ENCODE measurements at places on chromosomes 2 and 18.

DNA sequence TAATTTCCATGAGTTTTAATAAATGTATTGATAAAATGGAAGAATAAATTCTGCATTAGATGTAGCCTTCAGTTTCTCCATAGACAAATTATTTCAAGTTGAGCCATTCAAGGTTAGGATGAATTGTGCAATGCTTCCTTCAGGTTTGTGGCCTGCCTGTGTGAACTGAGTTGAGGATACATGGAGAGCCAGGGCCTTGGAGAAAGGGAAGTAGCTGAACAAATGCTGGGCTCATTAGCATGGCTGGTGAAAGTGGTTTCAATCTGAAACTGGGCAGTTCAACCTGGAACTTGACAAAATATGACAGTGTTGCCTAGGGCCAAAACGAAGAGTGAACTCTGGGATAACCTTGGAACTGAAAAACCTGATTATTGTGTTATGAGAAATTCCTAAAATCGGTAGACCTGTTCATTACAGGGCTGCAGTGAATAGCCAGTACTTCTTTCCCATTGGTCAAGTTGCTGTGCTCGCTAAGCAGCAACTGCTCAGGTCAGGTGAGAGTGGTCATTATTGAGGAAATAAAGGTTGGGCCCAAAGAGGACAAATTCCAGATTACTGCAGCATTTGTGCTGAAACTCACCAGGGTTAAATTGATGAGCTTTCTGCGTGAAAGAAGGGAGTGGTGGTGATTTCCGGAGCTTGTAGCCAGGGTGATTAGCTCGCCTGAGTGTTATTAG, 12.7 kb downstream of the INPP1 start:
- DNase-seq = no peak

DNA sequence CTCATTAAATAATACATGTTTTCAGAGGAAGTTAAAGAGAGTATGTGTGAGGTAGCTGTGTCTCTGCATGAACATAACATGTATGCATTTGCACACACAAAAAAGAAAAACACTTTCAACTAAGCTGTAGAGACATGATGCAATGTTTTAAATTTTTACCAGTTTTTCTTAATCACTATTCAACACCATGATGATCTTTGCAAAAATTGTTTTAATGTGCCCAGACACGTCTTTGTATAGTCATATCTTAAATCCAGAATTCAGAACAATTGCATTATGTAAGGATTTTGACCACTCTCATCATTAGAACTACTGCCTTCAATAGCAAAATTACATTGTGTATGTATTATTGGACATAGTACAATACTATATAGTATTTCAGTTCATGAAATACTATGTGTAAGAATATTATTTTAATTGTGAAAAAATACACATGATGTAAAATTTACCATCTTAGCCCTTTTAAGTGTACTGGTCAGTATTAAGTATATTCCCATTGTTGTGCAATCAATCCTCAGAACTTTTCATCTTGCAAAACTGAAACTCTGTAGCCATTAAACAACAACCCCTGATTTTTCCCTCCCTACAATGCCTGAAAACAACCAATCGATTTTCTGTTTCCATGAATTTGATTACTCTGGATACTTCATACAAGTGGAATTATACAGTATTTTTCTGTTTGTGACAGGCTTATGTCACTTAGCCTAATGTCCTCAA, 104.5 kb upstream of the ACVR2A start:
- no peak for DNase-seq

- DNase-seq = no peak
Measured at GRCh38 chr2:12514631-12515437, 201.9 kb upstream of the TRIB2 start.

GRCh38 chr2:153808679-153809078, 63.0 kb upstream of the GALNT13 start:
- no peak for DNase-seq

- no peak for DNase-seq
Measured at GRCh38 chr2:45700407-45701013, 49.0 kb downstream of the PRKCE start.

GRCh38 chr2:14677039-14677438, 44.5 kb downstream of the LRATD1 start:
- no peak for DNase-seq

DNA sequence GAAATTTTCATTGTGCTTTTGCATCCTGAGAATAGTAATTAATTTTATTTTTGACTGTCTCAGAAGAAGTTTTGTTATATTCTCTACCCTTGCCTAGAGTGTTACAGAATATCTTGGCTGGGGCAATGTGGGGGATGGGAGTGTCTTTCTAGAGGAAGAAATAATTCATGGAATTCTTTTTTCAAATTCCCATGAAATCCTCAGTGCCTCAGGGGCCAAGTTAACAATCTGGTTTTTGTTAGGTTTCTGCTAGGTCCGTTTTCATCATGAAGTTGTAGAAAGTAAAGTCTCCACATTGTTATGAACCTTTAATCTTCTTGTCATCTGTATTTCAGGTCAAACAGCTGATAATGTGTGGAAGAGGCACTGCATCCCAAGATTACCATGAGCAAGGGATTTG, 145.6 kb upstream of the GYPC start:
- DNase-seq = no peak

DNA sequence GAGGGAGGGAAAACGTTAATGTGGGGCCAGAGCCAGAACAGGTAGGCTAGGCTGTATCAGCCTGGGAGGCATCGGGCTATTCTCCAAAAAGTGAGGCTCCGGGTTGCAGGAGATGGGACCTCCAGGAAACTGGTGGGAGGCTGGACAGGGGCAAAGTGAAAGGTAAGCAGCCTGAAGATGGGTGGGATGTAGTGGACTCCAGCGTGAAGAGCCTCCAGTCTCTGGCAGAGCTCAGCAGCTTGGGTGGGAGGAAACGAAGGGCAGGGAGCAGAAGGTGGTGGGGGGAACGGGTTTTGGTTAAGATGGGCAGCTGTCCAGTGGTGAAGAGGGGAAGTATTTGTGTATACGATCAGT, 3.1 kb upstream of the EMX1 start:
- DNase-seq = no peak

GRCh38 chr2:28661589-28662001, 90.0 kb upstream of the PPP1CB start:
- DNase-seq = peak; percentile 86

DNA sequence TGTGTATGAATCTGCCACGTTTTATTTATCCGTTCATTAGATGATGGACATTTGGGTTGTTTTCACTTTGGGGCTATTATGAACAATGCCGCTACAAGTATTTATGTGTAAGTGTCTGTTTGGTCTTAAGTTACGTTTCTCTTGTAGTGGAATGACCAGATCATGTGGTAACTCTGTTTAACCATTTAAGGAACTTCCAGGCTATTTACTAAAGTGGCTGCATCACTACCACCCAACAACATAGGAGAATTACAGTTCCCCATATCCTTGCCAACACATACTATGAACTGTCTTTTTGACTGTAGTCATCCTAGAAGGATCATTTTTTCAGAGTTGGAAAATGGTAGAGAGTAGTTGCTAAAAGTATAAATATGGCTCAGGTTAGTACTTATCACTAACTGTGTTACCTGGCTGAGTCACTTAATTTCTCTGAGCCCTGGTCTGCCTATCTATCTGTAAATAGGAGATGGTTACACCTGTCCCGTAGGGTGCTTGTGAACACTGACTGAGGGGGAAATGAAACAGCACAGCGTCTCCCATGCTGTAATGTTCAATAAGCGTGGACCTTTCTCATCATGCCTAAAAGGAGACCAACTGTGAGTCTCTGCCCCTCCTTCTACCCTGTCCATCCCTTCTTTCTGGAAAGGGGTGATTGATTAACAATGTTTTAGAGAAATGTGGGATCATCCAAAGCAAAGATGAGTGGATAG, 103.1 kb downstream of the SH3RF3 start:
- DNase-seq = no peak

- peak; percentile 73 for DNase-seq
Measured at GRCh38 chr2:225282858-225283710, 116.4 kb upstream of the NYAP2 start.

DNA sequence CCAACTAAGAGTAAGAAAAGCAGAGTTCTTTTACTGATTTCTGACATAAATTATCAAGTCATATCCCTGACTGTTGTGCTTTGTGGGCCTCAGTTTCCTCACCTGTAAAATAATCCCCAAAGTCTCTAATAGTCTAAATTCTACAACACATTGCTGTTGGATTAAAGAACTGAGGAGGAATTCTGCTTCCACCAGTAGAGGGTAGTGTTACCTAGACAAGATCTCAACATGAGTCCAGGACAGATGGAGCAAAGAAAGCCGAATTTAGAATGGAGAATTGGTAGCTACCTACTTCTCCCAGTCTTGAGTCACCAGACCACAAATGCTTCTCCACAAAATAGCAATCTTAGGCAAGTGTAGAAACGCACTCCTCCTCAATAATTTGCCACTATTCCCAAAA, 462.5 kb upstream of the FSHR start:
- no peak for DNase-seq

DNA sequence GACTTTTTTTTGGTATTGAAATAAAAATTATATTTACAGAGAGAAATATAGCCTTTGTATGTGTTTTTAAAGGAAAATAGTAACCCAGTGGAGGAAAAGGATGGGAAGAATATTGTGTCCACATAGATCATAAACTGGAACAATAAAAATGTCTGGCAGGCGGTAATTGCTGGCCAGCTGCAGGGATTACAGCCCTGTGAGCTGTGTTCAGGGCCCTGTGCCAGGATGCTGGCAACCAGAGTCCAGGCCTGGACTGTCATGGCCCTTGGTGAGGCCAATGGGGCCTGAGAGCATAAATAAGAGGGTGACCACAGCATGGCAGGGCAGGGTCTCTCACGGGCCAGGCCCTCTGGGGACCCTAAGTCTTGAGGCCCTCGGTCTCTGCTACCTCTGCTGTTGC, 171.2 kb downstream of the ACOXL start:
- DNase-seq = no peak

- no peak for DNase-seq
Measured at GRCh38 chr18:62531931-62532330, 9.1 kb downstream of the ZCCHC2 start.

DNA sequence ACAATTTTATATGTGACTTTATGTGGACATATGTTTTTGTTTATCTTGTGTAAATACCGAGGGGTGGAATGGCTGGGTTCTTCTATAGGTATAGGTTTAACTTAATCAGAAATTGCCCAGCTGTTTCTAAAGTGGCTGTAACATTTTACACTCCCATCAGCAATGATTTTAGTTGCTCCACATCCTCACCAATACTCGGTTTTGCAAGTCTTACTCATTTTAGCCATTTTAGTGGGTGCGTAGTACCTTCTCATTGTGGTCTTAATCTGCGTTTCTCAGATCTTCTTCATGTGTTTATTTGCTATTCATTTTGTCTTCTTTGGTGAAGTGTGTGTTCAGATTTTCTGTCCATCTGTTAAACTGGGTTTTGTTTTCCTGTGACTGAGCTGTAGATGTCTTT, 95.4 kb upstream of the BCL2L11 start:
- DNase-seq = no peak

GRCh38 chr2:209425471-209426071, 1.7 kb downstream of the MAP2 start:
- peak; percentile 48 for DNase-seq

DNA sequence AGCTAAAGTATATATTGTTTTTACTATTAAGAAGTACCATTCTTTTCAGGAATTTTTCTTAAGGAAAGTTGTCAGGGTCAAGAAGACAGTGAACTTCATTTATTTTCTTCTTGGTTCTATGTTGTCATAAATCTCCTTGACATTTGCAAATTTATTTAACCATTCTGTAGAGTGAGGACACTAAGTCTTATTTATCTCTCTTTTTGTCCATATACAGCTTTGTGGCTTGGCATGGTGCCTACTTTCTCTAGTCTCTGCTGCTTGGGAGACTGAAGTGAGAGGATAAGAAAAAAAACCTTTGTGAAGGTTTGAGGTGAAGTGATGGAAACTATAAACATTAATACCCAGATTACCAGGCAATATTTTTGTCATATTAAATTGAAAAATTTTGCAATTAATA, 1389.4 kb downstream of the SUCLG1 start:
- DNase-seq = peak; percentile 41

GRCh38 chr2:23588508-23589201, 203.7 kb downstream of the KLHL29 start:
- DNase-seq = no peak

- DNase-seq = no peak
Measured at GRCh38 chr2:70854411-70854810, 18.8 kb upstream of the CD207 start.

DNA sequence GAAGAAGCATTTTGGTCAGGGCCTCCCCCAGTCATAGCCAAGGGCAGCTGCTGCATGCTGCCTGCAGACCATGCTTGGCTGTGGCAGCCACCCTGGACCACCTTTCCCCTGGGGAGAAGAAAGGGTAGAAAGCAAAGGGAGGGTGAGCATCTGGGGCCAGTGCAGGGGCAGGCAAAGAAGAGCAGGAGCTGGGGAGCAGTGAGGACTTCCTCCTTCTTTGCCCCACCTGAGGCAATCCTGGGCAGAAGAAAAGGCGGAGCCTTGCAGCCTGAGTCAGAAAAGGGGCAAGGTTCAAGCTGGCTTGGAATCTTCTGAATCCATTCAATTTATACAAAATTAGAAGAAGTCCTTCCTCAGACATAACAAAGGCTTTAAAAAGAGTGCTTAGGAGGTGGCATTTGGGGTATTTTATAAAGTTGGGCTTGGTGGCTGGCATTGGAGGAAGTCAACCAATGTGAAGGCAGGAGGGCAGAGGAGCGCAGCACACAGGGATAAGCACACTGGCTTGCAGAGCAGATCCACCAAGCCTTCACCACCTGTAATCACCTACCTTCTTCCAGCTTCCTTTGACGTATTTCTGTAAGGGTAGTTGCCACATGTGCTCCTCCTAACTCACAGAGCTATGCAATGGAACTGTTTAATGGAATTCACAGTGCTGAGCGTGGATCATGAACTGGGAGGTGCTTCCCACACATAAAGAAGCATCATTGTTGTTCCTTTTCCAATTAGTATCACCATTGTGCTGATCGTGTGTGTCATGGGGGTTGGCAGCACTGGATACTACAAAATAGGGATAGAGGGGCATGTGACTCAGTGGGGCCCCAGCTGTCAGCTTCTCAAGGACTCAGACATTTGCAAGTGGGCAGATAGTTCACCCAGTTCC, 154.4 kb upstream of the EPAS1 start:
- no peak for DNase-seq

GRCh38 chr2:66915237-66915636, 480.3 kb downstream of the MEIS1 start:
- peak; percentile 19 for DNase-seq

DNA sequence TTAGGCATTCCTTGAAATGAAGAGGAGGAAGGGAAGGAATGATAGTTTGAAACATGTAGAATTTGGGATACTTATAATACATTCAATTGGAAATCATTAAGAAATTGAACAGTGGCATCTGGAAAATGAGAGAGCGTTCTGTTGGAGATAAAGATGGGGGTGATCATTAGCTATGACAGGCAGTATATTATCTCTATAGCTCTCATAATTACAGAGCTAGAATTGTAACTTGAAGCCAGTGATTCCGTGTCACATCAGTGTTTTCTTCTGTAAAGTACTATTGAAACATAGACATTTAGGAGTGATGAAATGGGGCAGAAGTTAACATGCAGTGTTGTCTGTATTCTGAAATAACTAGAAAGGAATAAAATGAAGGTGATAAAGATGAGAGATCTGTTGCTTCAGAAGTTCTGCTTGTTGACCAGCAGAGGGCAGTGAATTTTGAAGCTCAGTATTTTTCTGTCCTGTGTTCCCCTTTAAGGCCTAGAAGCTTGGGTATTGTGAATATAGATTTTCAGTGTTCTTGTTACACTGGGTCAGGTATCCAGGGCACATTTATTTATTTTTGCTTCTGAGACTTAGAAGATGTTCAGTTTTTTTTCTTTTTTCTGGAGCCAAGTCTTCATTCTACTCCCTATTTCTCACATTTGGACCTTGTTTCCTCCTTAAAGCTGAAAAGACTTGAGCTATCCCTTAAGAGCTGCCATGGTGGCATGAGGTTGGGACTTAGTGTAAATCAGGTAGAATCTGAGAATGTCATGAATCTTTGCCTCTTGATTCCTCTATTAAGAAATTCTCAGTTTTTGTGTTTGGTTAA, 157.4 kb downstream of the TAF4B start:
- peak; percentile 57 for DNase-seq

Data from EL (cell line).